ENCODE measurements at places on chromosomes 13 and 19.

DNA sequence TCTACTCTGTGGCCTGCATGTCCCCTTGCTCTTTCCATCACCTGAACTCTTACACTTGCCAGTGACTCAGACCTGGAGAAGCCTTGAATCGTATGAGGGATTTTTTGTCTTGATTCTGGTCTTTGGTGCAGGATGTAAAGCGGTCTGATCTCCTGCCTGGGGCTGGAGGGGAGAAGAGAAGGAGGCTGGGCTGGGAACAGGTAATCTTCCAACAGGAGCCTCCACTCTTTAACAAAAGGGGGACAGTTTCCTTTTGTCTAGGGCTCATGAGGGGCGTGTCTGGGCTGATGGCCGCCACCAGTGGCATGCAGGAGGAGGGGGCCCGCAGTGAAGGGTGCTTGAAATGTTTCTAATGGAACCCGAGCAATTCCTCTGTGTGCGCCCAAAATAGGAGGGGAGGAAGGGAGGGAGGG is 24.7 kb downstream of the NFIX start:
- no peak for DNase-seq

DNA sequence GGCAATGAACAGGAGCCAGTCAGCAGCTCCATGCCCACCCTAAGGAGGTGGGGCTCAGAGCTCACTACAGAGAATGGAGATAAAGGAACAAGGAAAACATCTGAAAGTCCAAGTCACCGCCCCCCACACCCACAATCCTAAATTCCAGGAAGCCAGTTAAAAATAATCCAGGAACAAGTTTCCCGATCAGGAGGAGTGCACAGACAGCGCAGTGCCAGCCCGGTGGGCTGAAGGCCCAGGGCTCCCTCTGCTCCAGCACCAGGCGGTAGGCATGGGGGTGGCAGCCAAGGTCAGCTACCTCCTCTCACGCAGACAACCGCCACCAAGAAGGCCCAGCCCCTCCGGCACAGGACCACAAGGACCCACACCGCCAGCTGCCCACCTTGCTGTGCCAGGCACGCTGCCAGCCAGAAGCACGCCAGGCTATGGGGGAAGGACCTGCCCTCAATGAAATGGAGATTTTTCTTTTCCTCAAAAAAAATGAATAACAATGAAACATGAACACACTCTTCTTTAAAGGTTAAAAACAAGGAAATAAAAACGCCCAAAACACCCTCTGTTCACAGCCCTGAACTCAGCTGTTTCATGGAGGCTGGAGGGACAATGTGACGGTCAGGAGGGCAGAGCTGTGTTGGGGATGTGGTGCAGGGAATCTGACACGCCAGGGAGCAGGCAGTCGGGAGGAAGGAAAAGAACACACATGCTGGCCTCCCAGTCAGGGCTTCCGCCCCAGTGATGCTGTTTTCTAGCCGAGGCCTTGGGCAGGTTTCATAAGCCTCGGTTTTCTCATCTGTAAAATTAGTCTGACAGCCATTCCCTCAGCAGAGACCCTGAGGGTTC is 11.0 kb downstream of the STK24 start:
- DNase-seq = no peak

GRCh38 chr13:22848539-22849052 is 332.2 kb upstream of the SGCG start:
- DNase-seq = no peak

DNA sequence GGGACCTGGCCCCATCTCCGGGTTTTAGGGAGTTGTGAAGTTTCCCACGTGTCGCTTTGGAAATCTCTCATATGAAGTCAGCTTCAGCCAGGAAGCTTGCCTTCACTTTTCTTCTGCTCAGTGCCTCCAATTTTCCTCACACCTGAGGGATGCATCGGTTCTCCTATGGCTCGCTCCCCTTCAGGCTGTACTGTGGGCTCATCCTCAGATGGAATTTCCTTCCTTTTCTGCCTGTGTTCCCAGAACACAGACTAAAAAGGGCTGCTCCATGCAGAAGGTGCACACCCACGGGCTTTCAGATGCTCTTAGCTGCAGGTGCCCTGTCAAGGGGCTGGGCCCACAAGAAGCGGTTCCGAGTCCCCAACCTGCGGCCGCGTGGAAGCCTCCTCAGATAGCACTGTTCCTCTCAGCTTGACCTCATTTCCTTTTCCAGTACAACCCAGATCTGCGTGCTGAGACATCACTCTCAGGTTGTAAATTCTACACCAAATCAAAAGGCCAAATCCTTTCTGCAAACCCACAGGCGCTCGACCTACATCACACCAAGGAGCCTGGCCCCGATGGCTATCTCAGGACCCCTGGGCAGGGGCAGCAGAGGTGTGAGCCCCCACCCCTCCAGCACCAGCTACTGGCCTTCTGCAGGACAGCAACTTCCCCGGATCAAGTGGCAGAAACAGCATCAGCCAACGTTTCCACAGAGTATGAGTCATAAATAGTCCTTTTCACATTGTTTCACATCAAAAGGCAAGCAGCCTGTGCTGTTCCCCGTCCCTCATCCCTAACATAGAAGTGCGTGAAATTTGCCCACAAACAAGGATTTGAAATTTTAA is 275.9 kb downstream of the ZNF536 start:
- no peak for DNase-seq

DNA sequence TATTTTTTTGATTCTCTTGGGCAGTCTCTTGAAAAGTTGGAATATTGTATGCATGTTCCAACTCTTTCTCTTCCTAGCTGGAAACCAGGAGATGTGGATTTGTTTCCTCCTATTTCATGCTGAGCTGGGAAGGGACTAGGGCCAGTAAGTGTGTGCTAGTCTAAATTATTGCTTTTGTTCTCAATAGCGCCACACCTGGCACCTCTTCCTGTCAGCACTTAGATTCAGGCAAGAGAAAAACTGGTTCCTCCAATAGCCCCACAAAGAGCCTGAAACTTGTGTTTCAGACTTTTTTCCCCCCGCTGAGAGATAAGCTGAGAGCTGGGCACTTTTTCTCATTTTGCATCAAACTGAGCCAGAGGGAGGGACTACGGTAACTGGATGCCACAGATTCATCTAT is 353.4 kb downstream of the OLFM4 start:
- DNase-seq = no peak

DNA sequence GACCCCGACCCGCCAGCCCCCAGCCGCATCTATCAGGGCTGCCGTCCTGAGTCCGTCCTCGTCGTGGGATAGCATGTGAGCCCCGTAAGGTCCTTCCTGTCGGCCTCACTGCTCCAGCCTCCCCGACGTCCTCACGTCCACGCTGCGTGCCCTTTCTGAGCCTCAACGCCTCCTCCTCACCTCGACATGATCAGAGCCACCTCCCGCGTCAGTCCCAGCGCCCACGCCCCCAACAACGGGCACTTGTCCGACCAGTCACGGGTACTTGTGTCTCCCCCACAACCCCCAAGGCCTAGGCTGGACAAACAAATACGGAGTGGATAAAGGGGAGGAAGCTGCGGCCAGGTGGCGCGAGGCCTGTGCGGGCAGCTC is 665 bp downstream of the ZNF497 start:
- no peak for DNase-seq

- no peak for DNase-seq
Observed at GRCh38 chr19:38425810-38426466, at the start of gene RASGRP4. TSS of gene RASGRP4 (minus strand) at chr19:38426219. CDS start at chr19:38426091, 128 bp downstream.

DNA sequence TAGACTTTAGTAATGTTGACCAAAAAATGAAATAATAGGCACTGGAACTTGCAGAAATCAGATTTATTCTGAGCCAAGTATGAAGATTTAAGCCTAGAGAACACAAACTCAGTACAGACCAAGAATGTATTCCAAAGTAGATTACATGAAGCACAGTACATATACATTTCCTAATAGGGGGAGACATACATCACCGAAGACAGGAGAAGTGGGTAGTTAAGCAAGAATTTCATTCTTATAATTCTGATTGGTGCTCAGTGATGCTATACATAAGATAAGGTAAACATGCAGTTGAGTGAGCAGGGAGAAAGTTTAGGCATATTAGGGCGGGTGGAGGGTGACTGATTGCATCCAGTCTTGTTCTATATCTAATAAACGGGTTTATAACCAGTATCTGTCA is 2218.8 kb downstream of the PCDH9 start:
- no peak for DNase-seq

DNA sequence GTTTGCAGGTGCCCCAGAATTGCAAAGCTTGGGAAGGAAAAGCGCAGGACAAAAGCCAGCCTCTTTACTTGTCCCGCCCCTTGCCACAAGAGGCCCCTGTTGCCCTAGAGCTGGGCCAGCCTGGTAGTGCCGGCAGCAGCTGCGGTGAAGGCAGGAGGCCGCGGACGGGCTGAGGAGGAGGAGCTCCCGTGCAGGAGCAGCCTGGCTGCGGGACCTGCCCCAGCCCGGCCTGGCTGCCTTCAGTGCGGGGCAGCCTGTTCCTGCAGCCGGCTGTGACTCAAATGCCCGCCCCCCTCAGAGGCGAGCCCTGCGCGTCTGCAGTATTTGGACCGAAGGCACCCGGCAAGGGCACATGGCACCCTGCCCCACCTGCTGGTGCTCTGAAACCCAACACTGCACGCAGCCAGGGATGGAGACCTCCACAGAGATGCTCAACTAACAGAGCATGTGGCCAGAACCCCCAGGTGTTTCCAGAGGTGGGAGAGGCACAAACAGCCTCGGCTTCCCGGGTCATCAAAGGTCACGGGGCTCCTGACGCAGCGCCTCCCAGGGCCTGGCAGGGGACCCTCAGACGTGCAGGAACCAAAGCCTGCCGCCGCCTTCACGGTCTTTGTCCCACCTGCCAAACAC is 29.7 kb downstream of the NAXD start:
- DNase-seq = no peak

DNA sequence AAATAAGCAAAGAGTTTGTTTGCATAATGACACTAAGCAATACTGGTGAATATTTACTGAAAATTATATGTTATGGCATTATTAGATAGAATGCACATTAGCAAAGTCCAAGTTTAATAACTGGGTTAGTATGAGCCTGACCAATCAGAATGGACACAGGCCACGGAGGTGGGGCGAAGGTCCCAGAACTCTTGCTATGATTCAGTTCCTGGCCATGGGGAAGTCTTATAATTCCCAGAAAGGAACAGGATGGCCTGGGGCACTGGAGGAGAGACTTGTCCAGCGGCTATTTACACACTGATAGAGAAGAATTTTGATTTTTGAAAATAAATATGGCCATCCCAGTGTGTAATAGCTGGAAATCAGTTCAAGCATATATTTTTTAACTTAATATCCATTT is 372.0 kb downstream of the EFNB2 start:
- DNase-seq = no peak

- DNase-seq = no peak
Observed at GRCh38 chr13:98173431-98174152, 3.5 kb downstream of the RNF113B start.

- no peak for DNase-seq
Observed at GRCh38 chr13:53042877-53043276, 14.3 kb downstream of the OLFM4 start.

GRCh38 chr19:2613507-2614295 is 88.8 kb downstream of the GNG7 start:
- no peak for DNase-seq

DNA sequence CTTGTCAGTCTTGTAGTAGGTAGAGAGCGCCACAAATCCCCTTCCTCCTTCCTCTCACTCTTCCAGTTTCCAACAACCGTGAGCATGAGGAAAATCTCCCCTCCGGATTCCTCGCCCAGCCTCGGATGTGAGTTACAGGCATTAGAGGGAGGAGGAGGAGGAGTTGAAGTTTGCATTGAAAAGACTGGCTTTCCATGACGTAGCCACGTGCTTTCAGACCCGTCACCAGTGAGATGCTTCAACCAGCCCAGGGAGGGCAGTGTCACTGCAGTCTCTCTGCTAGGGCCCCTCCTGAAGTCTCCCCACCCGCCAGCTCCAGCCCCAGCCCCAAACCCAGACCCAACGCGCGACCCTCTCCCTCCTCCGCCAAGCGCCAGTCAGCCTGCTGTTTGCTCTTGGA is 442 bp upstream of the FGF14 start:
- DNase-seq = no peak

DNA sequence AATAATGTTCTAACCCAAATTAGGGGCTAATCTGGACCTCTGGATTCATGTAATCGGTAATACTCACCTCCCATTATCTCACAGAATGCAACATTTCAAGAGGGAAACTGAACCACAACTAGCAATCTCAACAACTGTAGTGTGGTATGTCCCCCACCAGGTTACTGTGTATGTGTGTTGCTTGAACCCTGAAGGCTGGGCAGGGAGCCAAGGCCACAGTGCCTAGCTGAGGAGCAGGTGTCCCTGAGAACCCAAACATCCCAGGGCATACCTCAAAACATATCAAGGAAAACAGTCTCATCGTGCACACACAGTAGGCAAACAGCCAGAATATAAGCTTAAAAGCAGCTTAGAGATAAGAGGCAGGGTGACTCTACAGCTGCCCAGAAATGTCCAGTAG is 20.5 kb upstream of the NEK3 start:
- DNase-seq = no peak

DNA sequence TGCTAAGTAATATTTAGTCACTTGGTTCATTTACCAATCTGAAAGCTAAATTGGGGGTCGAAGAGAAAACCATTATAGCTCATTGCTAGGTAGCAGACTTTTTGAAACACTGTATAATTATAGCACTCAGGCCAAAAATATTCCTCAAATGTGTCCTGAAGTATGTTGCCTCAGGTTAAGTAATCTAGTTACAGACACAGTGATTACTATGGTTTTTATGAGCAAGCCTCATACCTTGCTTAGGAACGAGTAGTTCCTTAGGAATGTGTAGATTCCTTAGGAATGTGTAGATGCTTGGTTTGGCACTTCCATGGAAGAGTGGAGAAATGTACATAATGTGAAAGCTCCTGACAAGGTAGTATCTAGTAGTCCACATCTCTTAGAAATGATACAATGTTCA is 387.5 kb downstream of the LMO7 start:
- no peak for DNase-seq

GRCh38 chr13:47136504-47136941 is 239.7 kb upstream of the HTR2A start:
- DNase-seq = no peak

- no peak for DNase-seq
Observed at GRCh38 chr19:35098413-35099049, 17.1 kb upstream of the FXYD3 start.

DNA sequence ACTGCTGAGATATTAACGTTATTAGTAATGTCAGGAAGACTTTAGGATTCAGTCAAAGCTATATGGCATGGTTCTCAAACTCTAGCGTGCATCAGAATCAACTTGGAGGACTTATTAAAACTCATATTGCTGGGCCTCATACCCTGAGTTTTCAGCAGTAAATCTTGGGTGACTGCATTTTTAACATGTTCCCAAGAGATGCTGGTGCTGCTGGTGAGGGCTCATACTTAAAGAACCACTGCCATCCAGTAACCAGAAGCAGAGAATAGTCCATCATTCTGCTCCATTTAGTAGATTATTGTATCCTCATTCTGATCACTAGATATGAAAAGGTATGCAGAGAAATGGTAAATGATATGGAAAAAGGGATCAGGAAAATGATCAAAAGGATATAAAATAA is 7.9 kb downstream of the GPR12 start:
- no peak for DNase-seq

GRCh38 chr13:70469077-70469476 is 360.8 kb upstream of the KLHL1 start:
- DNase-seq = no peak

- no peak for DNase-seq
Observed at GRCh38 chr13:29101409-29101808, 281.3 kb downstream of the MTUS2 start.

All from NCI-H2081 treated with DMSO at 0.1 percent for 48 hours (cell line).